KBM-7 (cell line): ENCODE measurements at places on chromosomes 2 and 18.
A peak's percentile ranks its signal among the peaks of the same experiment; 100 is the strongest.

GRCh38 chr18:3916082-3916481 lies 466.1 kb downstream of the TGIF1 start:
- no peak for DNase-seq

- DNase-seq, result peak; percentile 91
These were observed 37.7 kb downstream of the RPIA start for GRCh38 chr2:88729061-88729745.

DNA sequence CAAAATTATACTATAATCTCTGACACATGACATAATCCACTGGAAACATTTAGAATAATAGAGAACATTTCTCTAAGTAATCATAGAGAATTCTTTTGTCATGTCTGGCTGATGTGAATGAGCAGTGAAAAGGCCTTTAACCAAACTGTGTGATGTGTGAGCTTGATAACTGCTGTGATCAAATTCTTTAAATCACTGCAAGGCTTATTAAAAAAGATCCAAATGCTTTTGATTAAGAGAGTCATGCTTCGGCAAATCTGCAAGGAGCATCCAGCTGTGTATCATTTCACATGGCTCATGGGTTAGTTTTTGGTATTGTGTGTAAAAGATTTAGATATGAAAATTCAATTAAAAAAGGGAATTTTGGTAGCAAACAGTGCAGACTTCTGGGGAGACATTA lies 58.6 kb upstream of the TFPI start:
- no peak for DNase-seq

DNA sequence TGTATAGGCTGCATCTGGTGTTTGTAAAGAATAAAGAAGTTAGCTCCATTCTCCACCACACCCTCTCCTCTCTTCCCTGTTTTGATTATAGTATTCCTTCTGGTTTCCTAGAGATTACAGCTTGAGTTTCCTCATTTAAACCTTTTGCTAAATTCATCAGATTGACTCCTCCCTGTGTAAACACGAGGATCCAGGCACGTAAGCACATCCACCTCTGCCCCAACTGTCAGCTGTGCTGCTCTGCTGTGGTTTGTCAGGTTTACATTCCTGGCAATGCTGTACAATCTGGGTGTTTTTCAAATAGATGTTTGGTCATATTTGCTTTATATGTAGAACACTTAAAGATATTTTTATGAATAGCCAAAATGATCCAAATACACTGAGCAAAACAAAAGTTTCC lies 302.8 kb downstream of the PTGR3 start:
- DNase-seq, result no peak

GRCh38 chr2:224405412-224405811 lies 3.5 kb upstream of the FAM124B start:
- DNase-seq, result peak; percentile 63

- DNase-seq, result no peak
These were observed 82.9 kb downstream of the SCN3A start for GRCh38 chr2:165120740-165121467.

DNA sequence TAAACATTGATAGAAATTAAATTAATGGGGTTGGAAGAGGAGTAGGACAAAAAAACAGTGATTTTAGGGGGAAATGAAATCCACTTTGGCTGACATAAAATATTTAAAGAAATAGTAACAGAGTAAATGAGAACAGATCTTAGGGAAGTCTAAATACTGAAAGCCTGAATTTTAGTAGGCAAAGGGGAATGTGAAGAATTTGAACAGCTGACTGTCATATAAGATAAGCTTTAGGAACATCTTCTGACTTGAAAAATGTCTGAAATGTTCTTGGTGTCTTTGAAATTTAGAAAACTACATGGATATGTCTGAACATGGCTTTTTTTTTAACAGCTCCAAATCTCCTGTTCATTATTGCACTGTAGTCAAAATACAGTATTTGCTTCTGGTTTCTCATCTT lies 150.3 kb downstream of the CALCRL start:
- no peak for DNase-seq

GRCh38 chr18:49028801-49029506 lies 78.2 kb upstream of the SMAD7 start:
- DNase-seq, result no peak

DNA sequence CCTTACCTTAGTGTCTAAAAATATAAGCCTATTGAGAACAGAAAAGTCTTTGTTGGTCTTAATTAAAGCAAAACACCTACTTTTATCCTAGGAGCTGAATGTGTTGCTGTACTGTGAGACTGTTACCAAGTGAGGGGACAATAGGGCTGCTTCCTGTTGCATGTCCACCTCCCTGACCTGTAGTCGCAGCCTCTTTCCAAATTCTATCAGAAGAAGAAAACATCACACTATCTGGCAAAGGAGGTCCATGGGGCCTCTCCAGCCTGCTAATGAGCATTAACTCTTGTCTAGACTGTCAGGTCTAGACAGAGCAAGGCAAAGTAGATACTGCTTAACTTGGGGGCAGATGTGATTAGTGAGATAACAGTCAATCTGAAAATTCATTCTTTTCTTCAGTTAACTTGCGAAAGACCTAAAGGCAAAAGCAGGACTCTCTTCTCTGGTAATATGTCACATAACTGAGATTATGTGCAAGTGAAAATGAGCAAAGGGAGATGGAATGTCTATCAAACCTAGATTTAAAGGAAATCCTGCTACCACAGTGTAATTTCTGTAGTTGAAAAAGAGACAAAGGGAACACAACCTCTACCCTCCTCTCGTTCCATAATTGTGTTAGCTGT lies 66.9 kb downstream of the CDH20 start:
- DNase-seq, result no peak

DNA sequence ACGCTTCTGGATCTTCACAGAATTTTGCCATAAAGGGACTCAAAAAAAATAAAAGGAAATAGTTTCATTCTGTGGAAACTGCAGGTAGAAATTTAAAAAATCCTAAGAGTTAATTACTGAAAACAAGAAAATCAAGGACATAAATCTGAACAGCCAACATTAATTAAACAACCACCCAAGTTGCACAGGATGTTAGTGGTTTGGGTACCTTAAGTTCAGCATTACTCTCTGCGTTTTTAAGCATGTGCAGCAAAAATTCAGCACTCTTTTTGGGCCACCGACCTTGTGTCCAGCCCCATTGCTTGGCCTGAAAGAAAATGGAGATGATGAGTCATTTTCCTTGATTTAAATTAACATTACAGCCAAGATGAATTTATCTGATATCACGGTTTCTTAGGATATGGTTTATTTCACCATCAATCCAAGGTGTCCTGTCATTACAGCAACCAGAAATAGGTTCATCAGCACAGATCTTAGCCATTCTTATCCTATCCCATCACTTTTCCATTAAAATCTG lies 3.3 kb upstream of the C18orf32 start:
- DNase-seq, result no peak

GRCh38 chr18:332007-332406 lies 64.2 kb upstream of the THOC1 start:
- peak; percentile 56 for DNase-seq

DNA sequence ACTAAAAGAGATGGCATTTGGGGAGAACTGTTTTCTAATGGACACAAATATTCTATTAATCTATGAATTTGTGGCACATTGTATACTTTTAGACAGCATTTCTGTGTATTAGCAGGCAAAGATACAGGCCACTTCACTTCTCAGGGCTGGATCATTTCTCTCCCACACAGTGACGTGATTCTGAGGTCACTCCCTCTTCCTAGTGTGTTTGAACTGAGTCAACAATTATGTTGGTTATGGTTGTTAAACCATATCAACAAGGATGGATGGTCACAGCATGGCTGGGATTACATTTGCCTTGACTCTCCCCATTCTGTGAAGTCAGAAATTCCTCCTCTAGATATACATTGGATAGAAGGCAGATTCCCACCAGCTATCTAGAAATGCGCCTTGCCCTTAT lies 11.6 kb downstream of the NOSTRIN start:
- DNase-seq, result no peak

GRCh38 chr2:99879481-99879880 lies 262.9 kb downstream of the AFF3 start:
- no peak for DNase-seq

DNA sequence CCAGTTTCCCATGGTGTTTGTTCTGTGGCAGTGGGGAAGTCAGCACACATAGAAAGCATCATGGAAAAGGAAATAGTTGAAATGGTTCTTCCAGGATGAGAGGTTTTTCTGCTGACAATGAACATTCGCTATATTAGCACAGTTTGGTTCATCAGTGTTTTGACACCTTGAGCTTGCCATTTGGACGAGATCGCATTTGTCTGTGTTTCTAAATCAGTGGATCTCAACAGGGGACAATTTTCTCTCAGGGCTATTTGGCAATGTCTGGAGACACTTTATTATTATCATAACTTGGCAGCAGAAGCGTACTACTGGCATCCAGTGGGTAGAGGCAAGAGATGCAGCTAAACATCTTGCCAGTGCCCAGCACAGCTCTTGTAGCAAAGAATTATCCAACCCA lies 74.6 kb downstream of the CD8B2 start:
- no peak for DNase-seq

- DNase-seq, result no peak
These were observed 86.2 kb upstream of the CCDC195 start for GRCh38 chr2:224802407-224802806.

DNA sequence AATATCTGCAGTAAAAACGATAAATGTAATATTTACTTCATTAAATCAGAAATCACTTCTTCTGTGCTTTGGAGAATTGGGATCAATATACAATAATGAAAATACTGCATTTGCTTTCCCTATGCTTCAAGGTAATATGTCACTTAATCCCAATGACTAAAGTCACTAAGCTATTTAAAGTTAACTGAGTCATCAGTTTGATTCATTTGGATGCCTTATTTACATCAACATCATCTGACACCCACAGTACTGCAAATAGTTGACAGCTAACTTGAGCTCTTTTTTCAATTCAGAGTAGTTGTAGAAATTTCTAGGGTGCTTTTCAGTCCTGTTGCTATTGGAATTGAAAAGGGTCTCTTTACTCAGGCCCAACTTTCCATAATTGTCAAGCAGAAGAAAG lies 776.9 kb upstream of the FSHR start:
- no peak for DNase-seq

- peak; percentile 54 for DNase-seq
These were observed 10.8 kb downstream of the EMILIN2 start for GRCh38 chr18:2857491-2858131.

- DNase-seq, result no peak
These were observed 379.3 kb downstream of the SOX11 start for GRCh38 chr2:6071519-6071918.

DNA sequence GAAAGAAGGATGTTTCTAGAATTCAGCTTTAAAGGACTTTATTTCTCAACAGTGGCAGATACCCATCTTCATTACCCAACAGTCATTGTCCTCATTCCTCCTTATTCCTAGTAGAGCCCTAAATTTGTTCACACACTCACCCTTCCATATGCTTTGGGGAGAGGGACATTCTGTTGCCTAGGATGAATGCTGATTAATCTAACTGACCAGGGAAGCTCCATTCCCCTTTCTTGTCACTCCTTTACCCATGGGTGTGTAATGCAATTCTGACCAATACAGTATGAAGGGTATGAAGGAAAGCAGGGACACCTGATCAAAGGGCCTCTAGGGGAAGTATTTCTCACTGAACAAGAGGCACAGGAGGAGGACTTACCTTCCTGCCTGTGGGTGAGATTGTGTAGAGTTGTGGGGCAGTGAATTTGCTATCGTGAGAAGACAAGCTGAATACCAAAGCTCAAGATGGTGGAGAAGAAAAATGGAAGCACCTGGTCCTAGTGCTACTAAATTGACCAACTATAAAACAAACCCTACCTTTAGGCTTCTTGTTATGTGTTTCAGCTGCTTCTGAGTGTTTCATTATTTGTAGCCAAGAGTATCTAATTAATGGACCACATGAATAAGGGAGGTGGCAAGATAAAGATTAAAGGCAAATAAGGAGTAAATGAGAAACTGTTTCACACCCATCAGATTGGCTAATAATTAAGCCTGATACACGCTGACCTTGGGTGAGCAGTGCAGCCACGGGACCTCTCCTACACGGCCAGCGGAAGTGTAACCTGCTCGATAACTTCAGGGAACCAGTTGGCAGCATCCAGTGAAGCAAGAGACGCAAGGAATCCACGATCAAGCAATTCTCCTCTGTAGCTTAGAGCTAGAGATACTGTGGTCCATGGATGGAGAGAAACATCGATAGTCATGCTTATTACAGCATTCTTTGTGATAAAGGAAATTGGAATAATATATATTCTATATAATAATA lies 202.3 kb downstream of the MYCN start:
- DNase-seq, result peak; percentile 50

- no peak for DNase-seq
These were observed 20.1 kb downstream of the GPR35 start for GRCh38 chr2:240645346-240645745.

DNA sequence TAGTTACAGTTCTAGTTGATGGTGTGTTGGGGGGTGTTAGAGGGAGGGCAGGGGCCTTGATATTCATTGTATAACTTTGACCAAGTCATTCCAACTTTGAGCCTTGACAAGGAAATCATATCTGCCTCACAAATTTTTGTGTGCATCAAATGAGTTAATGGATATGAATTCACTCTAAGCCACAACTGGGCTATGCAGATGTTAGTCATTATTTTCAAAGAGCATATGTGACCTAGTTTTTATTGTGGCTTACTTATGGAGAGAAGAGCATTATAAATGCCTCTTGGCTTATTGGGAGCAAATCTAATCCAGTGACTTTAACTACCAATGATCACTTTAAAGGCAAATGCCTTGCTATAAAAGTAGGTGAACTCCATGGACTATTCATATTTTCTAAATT lies 250.2 kb downstream of the LPIN1 start:
- DNase-seq, result no peak

- DNase-seq, result peak; percentile 94
These were observed 14.9 kb upstream of the B3GNT2 start for GRCh38 chr2:62180975-62181374.

DNA sequence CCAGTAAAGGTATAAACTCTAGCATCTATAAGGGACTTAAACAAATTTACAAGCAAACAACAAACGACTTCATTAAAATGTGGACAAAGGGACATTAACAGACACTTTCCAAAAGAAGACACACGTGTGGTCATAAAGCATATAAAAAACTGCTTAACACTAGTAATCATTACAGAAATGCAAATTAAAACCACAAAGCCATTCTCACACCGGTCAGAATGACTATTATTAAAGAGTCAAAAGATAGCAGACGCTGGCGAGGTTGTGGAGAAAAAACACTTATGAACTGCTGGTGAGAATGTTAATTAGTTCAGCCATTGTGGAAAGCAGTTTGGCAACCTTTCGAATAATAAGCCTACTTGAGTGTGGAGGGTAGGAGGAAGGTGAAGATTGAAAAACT lies 217.1 kb upstream of the DLGAP1 start:
- DNase-seq, result no peak

DNA sequence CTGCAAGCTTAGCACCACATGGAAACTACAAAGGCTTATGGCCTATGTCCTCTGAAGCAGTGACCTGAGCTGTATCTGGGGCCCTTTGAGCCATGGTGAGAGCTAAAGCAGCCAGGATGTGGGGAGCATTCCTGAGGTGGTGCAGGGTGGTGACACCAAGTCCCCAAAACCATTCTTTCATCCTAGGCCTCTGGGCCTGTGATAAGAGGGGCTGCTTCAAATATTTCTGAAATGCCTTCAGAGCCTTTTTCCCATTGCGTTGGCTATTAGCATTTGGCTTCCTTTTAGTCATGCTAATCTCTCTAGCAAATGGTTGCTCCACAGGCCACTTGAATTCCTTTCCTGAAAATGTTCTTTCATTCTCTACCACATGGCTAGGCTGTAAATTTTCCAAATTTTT lies 13.4 kb downstream of the CCDC150 start:
- no peak for DNase-seq

GRCh38 chr2:240481720-240482119 lies 46.3 kb downstream of the GPC1 start:
- DNase-seq, result no peak
